AML-193 (cell line): ENCODE measurements at places on chromosomes 4 and X.
A peak's percentile ranks its signal among the peaks of the same experiment; 100 is the strongest.

DNA sequence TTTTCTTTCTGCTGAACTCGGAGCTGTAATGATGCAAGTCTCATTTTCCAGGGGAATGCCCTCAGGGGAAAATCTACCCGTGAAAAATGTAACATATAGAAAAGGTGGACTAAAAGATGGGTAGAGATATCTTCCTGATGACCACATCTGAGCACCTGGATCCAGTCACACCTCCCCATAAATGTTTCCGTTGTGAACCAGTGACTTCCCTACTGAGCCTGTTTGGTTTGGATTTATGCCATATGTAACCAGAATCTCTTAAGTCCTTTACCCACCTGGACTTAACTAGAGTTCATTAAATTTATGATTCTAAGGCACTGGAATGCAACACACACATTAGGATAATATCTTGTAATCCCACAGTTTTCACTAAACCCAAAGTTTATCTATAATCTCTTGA is 171.1 kb downstream of the ZNF330 start:
- DNase-seq: no peak

DNA sequence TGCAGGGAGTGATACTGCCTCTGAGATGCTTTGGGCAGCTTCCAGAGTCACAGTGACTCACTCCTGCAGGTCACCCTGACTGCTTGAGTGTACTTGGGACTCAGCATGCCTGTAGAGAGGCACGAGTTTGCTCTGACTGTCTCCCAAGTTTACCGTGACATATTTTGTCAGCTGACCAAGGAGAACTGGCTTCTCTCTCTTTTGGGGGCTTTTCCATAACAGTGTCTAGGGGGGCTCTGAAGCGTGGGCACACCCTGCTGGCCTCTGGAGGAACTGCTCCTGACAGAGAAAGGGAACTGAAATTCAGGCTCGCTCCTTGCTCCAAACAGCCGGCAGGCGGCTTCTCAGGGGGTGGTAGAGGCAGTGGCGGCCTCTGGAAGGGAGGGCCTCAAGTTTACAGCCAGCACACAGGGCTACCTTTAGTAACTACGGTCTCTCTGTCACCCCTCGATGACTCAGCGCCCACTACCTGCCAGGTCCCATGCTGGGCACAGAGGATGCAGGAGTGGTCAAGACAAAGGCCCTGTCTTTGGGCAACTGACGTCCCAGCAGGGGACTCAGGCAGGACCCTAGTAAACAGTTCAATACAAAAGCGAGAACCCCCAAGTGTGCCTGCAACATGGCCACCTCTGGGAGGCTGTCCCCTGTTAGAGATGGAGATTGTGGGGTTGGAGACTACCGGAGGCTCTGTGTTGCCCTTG is 17.8 kb downstream of the ZNF185 start:
- peak; percentile 30 for DNase-seq

GRCh38 chr4:78534286-78534955 is 17.1 kb upstream of the ANXA3 start:
- no peak for DNase-seq

GRCh38 chr4:21710179-21710835 is 238.3 kb downstream of the KCNIP4 start:
- DNase-seq: no peak

DNA sequence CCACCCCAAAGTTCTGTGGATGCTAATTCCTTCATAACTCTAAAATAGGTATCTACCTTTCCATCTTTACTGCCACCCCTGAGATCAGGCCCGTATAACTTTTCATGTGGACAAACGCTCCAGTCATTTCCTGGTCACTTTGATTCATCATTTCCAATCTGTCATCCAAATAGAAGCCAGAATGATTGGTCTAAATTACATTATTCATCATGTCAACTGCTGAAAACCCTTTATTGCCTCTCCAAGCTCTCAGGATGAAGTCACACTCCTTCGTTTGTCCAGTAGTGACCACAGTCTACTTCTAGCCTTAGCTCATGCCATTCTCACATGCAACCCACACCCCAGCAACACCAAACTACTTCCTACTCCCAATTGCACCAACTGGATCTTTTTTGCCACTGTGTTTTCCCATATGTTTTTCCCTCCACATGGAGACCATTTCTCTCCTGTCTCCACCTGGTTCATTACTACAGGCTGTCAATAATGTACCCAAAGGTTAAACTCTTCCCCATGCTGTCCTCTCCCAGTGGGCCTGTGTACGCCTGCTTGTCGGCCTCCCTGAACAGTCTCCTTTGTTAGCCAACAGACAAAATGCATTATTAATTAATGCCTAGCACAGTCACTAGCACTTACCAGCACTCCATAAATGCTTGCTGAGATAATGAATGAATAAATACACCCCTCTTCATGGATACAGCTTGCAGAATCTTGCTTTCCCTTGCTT is 382.6 kb upstream of the NOCT start:
- no peak for DNase-seq

GRCh38 chrX:108090491-108091263 is 665 bp downstream of the PSMD10 start:
- DNase-seq: no peak

- no peak for DNase-seq
These were observed 22.8 kb upstream of the PRKG2 start for GRCh38 chr4:81237791-81238190.

GRCh38 chrX:125101971-125102755 is 217.5 kb upstream of the TEX13C start:
- DNase-seq: no peak

GRCh38 chrX:45001048-45001447 is 128.1 kb downstream of the KDM6A start:
- DNase-seq: no peak
